NCI-H345 (cell line): ENCODE measurements at places on chromosomes 1 and 21.

DNA sequence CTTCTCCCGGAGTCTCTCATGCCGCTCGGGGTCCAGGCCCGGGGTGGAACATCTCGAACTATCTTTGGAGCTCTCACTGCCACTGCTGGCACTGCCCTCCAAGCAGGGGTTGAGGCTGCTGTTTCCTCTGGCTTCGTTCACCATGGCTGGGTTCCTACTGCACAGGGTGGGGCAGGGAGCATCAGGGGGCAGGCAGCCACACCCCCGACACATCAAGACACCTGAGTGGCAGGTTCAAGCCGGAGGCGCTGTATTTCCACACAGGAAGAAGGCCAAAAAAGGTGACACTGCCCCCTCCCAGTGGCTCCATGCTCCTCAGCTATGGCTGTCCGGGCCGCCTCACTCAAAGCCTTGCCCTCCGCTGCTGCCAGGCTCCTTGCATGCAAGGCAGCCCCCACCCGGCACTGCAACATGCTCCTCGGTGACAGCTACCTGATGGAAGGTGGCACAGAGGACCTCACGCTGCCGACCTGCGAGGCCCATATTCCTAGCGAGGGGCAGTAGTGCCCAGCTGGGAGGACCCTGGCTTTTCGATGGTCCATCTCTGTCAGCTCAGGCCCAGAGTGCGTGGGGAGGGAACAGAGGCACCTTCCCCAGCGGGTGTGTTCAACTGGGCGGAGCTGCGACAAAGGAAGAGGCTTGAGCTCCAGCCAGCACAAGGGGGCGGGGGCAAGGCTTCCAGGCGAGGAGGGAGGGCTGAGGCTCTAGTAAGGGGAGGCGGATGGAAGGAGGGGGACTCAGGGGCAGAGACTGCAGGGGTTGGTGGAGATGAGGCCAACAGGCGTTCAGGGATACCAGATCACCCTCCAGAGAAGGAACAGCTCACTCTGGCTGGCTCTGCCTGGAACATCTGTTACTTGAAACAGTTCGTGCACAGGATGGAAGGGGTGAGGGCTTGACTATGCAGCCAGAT, 2.5 kb downstream of the MTHFR start:
- DNase-seq, result peak; percentile 57

DNA sequence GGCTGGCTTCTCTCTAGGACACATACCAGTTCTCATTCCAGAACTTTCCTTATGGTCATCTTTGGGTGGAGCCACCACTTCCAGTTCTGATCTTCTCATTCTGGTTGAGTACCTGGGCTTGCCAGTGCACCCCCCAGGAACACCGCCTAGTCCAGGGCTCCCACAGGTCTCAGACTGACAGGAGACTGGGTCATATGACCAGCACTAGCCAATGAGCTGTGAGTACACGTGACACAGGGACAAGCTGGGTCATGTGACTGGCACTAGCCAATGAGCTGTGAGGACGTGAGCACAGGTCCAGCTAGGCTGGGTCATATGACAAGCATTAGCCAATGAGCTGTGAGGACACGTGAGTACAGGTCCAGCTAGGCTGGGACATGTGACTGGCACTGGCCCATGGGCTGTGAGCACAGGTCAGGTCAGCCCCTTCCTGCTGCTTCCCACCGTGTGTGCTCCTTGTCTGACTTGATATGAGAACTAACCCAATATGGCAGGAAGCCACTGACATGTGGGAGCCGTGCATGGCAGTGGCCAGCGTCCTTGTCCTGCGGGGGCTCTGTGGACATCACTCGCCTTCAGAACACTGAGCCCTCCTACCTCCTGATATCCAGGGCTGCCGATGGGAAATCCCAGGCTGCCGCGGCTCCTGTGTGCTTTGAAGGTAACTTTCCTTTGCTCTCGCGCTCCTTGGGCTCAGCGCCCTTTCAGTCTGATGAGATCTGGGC, 22.7 kb downstream of the KRTAP10-1 start:
- peak; percentile 70 for DNase-seq

DNA sequence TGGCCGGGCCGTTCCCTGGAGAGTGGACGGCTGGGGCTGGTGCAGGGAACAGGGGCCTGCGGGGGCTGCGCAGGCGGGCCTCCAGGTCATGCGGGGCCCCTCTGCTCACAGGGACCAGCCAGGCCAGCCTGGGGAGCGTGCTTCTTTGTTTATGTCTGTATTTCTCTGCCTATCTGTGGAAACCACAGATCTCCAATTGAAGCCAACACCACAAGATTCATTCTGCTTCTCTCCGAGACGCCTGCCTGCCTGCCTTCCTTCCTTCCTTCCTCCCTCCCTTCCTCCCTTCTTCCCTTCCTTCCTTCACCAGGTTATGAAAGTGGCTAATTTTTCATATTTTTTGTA, 39.9 kb upstream of the HMGN1 start:
- no peak for DNase-seq

DNA sequence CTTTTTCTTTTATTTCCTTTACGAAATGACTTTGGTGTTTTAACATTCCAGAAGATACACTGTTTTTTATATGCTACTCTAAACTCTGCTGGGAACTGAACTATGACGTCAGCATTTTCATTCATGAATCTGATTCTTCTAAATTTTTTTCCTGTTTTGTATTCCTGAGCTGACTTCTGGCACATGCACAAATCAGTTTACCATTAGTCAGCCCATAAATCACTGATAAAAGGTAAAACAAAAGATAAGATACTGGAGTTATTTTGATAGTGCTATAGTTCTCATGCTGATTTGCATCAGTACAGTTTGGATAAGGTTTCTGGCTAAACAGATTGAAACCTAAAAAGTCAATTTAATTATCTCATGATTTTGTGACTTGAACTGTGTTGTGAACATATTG, 10.4 kb downstream of the CAMTA1 start:
- no peak for DNase-seq

- DNase-seq, result no peak
Measured at GRCh38 chr1:229953736-229954326, 113.2 kb upstream of the GALNT2 start.

DNA sequence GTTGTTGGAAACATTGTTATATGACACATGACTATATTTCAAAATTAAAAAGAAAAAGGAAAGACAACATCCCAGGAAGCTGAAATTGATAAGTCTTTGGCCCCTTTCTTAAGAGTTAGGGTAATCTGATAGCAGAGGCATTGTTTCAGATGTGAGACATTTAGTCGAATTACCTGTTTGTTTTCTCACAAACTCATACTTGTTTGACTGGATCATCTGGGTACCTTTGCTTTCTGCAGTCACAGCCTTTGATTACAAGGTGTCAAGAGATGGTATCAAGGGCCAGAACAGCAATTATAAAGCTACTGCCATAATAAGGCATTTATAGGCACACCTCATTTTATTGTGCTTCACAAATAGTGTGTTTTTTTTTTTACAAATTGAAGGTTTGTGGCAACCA, 136.3 kb downstream of the DUSP10 start:
- no peak for DNase-seq
